Frontal cortex (tissue), 4 donors: ENCODE measurements at places on chromosomes 12 and 14. TPM values are rescaled to one million over a fixed set of nuclear protein-coding genes. Genes with fewer than 3 reads are reported as not detected.

Gene DPPA3
- not detected for total RNA-seq

GRCh38 chr12:90013409-90013808, 304.8 kb upstream of the ATP2B1 start:
- no peak for DNase-seq

Gene RNASE7
- not detected for total RNA-seq

GRCh38 chr12:96034621-96035282, 635 bp downstream of the LTA4H start:
- DNase-seq: peak; percentile 7

Gene NPFF
- not detected for total RNA-seq

GRCh38 chr14:96790186-96790585, 7.0 kb upstream of the VRK1 start:
- no peak for DNase-seq

- no peak for DNase-seq
These were observed 30.2 kb downstream of the OSBPL8 start for GRCh38 chr12:76529226-76529918.

Gene AQP5
- total RNA-seq: 1.2 TPM

Gene SELPLG
- total RNA-seq: 1.2 TPM

Gene CORO1C
- total RNA-seq: 171 TPM

DNA sequence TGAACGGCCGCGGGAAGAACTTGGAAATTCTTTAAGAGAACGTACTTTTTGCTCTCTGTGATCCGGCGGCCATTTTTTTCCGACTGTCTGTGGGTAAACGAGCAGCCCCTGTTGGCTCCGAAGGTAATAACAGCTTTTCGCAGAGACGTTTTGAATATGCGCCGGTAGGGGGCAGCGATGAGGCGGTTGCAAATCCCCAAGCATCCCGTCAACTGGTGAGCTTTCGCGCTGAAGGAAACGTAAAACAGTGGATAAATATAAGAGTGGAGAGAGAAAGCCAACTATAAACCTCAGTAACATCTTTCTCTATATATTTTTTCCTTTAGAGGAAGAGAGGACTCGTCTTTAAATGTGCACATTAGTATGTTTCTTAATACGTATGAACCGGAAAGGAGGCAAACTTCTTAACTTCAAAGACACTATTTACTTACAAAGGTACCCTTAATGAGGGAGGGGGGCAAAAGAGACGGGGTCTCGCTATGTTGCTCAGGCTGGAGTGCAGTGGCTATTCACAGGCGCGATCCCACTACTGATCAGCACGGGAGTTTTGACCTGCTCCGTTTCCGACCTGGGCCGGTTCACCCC, 9.6 kb upstream of the NEMF start:
- peak; percentile 41 for DNase-seq

Gene OASL
- total RNA-seq: not detected

Gene BEST3
- 1.6 TPM for total RNA-seq

DNA sequence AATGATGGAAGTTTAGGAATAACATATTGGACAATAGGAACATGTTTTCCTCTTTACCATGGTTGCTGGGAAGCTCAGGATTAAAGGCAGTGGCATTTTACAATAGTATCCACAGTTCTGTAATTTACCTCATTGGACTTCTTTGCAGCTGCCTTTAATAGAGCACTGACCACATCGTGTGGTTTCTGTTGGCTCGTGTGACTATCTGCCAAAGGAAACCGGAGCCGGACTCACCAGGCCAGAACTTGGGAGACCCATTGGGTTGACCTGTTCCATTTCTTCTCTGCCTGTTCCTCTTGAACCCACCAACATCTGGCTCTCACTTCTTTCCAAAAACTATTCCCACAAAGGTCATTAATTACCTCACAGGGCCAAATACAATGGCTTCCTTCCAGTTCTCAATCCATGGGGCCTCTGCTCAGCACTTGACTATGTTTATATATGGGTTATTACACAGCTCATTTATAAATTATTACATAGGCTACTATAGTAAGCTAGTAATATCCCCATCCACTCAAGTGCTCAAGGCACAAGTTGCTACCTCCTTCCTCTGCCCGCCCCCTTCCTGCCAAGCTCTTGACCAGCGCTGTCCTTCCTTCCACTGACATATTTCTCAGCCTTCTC, 121.5 kb upstream of the VASH1 start:
- DNase-seq: no peak

DNA sequence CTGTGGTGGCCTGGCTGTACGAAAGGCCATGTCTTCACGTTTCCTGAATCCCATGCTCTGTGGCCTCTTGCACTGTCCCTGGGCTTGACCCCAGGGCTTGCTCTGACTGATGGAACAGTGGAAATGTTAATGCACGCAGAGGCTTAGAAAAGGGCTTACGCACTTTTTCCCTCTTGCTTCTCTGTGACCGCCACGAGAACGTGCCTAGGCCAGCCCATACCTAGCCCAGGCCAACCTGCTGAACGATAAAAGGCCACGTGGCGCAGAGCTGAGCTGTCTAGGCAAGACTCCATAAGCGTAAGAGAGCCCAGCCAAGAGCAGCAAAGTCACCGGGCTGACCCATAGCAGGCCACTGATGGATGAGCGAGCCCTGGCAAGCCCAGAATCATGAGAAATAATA, 18.3 kb downstream of the TTC7B start:
- DNase-seq: no peak

DNA sequence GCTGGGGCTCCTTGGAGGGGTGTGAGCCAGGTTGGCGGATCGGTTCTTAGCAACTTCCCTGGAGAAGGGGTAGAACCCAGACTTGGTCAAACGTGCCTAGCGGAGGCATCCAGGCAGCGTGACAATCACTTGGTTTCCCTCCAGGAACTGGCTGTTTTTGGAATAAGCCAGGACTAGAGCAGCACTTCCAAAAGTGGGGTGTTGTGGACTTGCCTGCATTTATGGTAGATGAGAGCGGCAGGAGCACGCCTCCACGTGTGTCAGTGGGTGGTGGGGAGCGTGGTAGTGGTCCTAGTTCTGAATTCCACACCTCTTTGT, 2.8 kb downstream of the PRMT8 start:
- DNase-seq: no peak

DNA sequence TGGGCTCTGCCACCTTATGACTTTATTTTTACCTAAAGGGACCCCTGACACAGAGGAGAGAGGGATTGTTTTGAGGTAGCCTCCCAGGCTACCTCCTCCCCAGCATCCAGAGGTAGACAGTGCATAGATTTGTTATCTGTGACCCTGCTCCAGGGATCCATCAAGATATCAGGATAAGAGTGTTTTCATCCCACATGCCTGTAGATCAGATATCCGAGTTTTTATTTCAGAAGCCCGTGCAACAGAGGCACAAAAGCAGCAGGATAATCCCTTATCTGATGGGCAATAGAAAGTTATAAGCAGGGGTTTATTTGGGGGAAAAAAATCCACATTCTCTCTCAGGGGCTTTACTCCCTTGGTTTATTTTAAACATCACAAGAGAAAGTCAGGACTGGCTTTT, 117.0 kb upstream of the RPH3A start:
- DNase-seq: no peak
